ENCODE measurements at places on chromosomes 7 and 10. TPM values are rescaled to one million over a fixed set of nuclear protein-coding genes. Genes with fewer than 3 reads are reported as not detected.

- H3K27me3 ChIP-seq = no peaks in the 10 kb centered on the region
- H3K4me1 ChIP-seq = peaks cover 7% of the 10 kb centered on the region
- H3K4me3 ChIP-seq = no peak overlapping the region
- H3K27ac ChIP-seq = peak overlapping the region; percentile 11
- no peaks in the 10 kb centered on the region for H3K36me3 ChIP-seq
- DNase-seq = no peak
Observed at GRCh38 chr10:124289851-124290795, 128.6 kb downstream of the OAT start.

- no peak for DNase-seq
- no peak overlapping the region for H3K27ac ChIP-seq
- H3K4me1 ChIP-seq = peaks cover 17% of the 10 kb centered on the region
- H3K27me3 ChIP-seq = peaks cover 7% of the 10 kb centered on the region
- H3K4me3 ChIP-seq = no peak overlapping the region
- H3K36me3 ChIP-seq = no peaks in the 10 kb centered on the region
Observed at GRCh38 chr7:22351329-22351692, 5.6 kb downstream of the RAPGEF5 start.

DNA sequence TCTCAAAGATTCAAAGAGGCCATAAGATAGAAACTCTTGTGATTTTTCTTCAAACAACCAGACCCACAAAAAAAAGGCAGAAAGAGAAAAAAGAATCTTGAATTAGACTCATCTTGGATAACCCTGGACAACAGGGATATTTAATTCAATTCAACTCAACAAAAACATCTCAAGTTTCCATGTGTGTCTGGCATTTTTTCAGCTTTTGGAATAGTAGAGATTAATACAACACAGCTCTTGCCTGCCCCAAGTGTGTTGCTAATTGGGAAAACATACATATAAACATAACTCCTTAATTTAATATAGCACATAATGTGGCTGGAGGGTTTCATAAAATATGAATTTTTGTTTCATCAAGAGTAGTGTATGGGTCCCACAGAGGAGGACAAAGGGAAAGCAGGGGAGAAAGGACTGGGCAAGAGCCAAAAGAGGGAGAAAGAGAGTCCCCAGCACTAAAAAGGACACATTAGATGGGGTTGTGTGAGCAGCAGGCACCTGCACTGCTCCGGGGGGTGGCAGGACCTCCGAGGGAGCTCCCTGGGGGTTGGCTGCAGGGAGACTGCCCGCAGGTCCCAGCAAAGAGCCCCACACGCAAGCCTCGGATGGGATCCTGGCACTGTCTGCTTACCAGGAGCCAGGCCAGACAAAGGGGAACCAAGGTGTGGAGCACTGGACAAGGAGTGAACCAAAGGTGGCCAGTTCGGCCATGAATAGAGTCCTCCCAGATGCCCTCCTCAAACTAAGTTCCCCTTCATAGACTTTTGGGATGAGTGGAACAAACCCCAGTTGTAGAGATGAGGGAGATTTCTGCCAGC is 65.6 kb upstream of the TMEM72 start:
- H3K27ac ChIP-seq = no peak overlapping the region
- no peak overlapping the region for H3K4me3 ChIP-seq
- no peaks in the 10 kb centered on the region for H3K27me3 ChIP-seq
- no peaks in the 10 kb centered on the region for H3K36me3 ChIP-seq
- no peak for DNase-seq

GRCh38 chr7:105989191-105989590 is 26.1 kb downstream of the CDHR3 start:
- H3K36me3 ChIP-seq = no peaks in the 10 kb centered on the region
- DNase-seq = no peak
- no peak overlapping the region for H3K27ac ChIP-seq
- peaks cover 4% of the 10 kb centered on the region for H3K27me3 ChIP-seq
- no peak overlapping the region for H3K4me3 ChIP-seq
- H3K4me1 ChIP-seq = no peaks in the 10 kb centered on the region

Gene COL13A1
- 9.2 TPM for total RNA-seq

- H3K27ac ChIP-seq = no peak overlapping the region
- DNase-seq = no peak
- H3K27me3 ChIP-seq = no peaks in the 10 kb centered on the region
- no peak overlapping the region for H3K4me3 ChIP-seq
- no peaks in the 10 kb centered on the region for H3K4me1 ChIP-seq
Observed at GRCh38 chr10:116125180-116125579, 147.8 kb downstream of the GFRA1 start.

DNA sequence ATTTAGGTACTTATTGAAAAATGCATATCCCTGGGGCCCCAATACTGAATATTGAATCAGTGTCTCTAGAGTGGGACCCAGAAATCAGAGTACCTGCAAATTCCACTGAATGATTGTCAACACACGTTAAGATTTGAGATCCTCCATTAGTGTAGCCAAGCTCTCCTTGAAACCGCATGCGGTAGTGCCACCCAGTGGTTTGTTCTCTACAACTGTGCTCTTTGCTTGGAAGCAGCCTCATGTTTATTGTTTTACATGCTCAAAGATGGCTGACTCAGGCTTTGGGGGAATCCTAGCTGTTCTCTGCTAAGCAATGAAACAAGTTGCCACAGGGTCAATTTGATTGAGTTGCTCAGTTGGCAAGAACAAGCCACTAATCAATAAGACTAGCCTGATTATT is 340.2 kb upstream of the CELF2 start:
- DNase-seq = peak; percentile 62
- H3K4me3 ChIP-seq = no peak overlapping the region
- no peaks in the 10 kb centered on the region for H3K36me3 ChIP-seq
- H3K27ac ChIP-seq = no peak overlapping the region
